Fibroblast of mammary gland (primary cell): ENCODE measurements at places on chromosomes 6 and 20.

DNA sequence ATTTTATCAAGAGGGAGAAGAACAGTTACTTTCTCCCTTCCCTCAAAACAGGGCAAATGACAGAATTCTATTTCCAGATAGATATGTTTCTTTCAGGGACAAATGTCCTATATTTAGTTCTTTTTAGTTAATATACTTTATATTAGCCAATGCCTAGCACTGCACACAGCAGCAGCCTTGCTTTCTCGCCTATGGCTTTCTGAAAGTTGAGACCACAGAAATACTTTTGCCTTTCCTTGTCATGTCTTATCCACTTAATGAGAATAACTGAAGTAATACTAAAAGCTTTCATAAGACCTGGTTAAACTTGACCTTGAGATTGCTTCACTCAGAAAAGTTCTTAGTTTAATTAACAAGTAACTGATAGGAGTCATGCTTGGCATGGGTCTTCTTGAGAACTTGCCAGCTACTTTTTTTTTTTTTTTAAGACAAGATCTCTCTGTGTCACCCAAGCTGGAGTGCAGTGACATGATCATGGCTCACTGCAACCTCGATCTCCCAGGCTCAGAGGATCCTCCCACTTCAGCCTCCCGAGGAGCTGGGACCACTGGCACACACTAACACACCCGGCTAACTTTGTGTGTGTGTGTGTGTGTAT is 159.3 kb downstream of the CDKAL1 start:
- DNase-seq: peak; percentile 72

DNA sequence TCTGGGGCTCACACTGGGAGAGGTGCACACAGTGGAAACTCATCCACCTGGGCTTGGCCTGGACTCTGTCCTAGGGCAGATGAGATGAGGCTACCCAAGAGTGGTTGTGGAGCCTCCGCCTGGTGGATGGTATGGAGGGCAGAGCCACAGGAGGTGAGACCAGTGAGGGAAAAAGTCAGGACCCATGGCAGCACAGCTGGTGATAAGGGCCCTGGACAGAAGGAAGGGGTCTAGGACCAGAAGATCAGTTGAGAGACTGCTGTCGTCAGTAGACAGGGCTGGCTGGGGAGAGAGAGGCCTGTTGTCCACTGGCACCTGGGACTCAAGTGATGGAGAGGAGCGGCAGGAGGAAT is 29.8 kb downstream of the PLCG1 start:
- DNase-seq: no peak

- DNase-seq: no peak
Measured at GRCh38 chr6:146426516-146426915, 117.1 kb upstream of the RAB32 start.

DNA sequence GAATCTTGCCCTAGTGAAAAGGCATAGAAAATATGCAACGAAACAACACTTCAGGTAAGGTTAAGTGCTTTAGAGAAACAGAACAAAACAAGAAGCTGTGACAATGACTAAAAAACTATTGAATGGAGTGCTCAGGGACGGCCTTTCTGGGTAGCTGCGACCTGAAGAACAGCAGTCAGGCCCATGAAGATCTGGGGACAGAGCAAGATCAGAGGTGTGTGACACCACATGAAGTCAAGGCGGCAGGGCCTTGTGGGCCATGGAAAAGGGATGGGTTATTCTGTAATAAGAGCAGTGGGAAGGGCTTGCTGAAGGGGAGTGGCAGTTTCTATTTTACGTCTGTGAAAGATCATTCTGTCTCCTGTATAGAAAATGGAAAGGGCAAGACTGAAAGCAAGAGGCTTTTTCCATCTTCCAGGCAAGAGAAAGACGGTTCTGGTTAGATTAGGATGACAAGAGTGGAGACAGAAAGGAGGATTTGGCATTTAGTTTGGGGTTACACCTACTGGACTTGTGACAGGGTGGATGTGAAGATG is 5.1 kb downstream of the UBE2V1 start:
- no peak for DNase-seq

GRCh38 chr20:53672484-53673129 is 79.0 kb upstream of the ZNF217 start:
- peak; percentile 73 for DNase-seq

GRCh38 chr6:163457637-163458561 is 43.4 kb downstream of the QKI start:
- peak; percentile 96 for DNase-seq

- DNase-seq: peak; percentile 33
Measured at GRCh38 chr6:126118936-126119335, 132.6 kb downstream of the TRMT11 start.

DNA sequence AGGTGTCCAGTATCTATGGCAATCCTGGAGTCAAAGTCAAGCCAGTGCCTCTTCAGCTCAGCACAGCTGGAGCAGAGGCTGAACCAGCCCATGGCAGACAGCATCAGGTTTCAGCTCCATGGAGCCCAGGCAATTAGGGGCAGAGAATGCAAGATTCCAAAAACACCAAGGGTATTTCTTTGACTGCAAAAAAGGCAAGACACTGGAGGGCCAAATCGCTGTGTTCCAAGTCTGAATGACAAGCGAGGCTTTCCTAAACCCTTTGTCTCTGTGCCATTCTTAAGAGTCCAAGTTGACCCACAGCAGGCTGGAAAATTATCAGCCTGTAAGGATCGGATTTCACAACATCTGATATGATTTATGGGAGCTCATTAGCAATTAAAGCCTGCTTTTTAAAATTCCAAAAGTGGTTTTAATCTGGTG is 49.7 kb upstream of the TGM3 start:
- DNase-seq: no peak

GRCh38 chr6:69138148-69138547 is 503.1 kb downstream of the ADGRB3 start:
- DNase-seq: no peak

DNA sequence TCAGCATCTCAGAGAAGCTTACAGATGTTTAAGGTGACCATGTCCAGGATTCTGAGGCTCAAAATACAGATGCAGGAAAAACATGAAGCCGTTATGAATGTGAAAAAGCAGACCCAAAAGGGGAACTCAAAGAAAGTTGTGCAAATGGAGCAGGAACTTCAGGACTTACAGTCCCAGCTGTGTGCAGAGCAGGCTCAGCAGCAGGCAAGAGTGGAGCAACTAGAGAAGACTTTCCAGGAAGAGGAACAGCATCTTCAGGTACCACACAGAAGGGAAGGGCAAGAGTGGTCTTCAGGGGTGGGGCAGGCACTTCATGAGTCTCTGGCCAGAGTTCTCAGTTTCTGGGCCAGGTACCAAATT is 15.2 kb downstream of the RNF8 start:
- no peak for DNase-seq

DNA sequence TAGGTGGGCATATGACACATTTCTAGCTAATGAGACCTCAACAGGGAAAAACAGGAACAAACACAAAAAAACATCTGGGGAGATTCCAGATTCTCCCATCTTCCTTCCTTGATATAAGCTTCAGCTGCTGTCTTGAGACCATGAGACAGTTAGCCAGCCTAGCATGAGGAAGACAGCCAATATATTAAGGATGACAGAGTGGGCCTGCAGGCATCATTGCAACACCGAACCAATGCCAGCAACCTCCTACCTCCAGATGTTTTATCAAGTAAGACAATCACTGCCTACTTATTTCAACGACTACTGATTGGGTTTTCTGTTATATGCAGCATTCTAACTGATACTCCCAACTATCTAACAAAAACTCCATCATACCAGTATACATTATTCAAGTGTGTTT is 119.0 kb downstream of the ISM1 start:
- DNase-seq: peak; percentile 35

- no peak for DNase-seq
Measured at GRCh38 chr6:168201383-168201782, 118.2 kb downstream of the DACT2 start.

- DNase-seq: no peak
Measured at GRCh38 chr6:100271625-100272024, 193.1 kb downstream of the SIM1 start.

DNA sequence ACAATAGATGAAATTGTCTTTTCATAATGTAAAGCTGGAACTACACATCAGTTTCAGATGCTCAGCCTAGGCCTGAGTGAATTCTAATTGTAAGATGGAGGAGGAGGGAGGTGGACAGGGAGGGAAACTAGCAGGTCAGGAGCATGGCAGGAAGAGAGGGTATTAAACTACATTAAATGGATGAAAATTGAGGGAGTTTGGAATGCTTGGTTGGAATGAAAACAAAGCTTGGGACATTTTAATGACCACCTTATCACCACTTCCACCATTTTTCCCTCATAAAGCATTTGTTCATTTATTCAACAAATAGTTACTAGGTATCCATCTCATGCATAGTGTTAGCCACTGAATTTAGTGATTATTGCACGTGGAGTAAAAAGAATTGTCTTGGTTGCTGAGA is 65.0 kb downstream of the KIZ start:
- DNase-seq: no peak

DNA sequence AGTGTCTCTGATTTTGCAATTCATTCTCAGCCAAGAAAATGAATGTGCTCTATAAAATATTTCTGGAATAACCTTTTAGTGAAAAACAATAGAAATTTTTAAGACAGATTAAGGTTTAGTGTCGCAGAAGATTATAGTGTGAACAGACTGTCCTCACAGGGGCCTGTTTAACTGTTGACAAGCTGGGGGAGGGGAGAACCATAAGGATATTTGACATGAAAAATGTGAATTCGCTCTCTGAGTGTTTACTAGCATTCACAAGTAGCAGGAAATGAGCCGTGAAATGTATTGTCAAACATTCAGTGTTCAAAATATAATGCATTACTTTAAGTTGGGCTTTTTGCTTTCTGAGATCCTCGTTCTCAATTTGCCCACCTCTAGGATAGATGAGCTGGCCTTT is 134.8 kb upstream of the TSHZ2 start:
- DNase-seq: no peak

- no peak for DNase-seq
Measured at GRCh38 chr20:43345676-43346075, 112.0 kb upstream of the SRSF6 start.

GRCh38 chr6:87965806-87966205 is 81.8 kb upstream of the SPACA1 start:
- DNase-seq: no peak

DNA sequence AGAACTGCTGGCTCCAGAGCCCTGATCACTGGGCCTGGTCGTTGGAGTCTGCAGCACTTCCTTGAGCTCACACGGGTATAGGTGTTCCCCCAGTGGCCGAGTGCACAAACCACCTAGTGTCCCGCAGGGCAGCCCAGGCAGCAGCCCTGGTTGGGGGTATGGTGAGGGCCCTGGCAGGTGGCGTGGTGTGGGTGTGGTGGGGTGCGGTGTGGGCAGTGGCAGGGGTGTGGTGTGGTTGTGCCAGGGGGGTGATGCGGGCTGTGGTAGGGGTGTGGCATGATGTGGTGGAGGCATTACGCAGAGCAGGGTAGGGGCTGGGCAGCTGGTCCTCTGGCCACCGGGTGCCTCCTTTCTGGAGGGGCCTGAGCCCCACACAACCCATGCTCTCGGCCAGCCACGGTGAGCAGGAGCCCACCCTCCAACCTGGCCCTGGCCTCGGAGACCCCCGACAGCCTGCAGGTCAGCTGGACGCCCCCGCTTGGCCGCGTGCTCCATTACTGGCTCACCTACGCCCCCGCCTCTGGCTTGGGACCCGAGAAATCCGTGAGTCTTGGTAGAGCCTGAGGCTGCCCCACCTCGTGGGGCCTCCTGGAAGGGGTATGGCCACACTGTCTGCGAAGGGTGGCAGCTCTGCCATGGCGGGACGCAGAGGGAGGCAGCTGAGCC is 20.5 kb downstream of the COL20A1 start:
- DNase-seq: no peak

DNA sequence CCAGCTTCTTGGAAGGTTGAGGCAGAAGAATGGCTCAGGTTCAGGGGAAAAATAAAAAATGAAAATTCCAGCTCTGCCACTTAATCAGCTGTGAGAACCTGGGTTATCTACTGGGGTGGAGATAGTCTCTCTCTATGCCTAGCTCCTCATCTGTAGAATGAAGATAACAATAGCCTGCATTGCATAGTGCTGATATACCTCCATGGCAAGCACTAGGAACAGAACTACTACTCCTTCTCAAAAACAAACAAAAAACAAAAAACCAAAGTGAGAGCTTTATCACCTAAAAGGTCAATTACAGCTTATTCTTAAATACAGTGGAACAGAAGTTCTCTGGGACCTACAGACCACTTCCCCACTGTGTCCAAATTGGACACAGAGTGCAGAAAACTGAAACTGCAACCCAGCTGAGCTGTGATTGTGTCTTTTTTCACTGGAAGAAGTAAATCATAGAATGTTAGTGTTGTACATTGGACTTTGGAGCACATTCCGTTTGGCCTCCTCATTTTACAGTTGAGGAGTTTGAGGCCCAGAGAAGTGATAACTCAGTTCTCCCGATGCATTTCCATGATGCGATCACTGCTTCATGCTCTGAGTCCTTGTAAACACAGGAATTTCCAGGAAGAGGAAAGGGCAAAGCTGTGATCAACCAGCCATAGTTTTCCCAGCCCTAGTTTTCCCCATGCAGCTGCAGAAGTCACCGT is 23.3 kb downstream of the MTFR2 start:
- DNase-seq: no peak

DNA sequence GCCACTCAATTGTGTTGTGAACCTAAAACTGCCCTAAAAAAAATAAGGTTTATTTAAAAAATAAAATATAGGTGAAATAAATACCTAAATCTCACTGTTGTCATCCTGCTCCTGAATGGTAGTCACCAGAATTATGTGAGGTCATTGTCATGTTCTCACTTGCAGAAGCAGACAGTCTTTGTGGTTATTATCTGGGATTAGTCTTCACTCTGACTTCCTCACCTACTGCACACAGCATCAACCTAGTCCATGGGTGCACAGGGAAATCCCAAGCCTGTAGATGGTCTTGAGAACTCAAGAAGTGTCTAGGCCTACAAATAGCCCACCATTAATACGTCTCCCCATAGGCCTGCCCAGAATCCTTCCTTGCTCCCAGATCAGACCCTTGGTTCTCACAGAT is 97.0 kb downstream of the FOXF2 start:
- no peak for DNase-seq

DNA sequence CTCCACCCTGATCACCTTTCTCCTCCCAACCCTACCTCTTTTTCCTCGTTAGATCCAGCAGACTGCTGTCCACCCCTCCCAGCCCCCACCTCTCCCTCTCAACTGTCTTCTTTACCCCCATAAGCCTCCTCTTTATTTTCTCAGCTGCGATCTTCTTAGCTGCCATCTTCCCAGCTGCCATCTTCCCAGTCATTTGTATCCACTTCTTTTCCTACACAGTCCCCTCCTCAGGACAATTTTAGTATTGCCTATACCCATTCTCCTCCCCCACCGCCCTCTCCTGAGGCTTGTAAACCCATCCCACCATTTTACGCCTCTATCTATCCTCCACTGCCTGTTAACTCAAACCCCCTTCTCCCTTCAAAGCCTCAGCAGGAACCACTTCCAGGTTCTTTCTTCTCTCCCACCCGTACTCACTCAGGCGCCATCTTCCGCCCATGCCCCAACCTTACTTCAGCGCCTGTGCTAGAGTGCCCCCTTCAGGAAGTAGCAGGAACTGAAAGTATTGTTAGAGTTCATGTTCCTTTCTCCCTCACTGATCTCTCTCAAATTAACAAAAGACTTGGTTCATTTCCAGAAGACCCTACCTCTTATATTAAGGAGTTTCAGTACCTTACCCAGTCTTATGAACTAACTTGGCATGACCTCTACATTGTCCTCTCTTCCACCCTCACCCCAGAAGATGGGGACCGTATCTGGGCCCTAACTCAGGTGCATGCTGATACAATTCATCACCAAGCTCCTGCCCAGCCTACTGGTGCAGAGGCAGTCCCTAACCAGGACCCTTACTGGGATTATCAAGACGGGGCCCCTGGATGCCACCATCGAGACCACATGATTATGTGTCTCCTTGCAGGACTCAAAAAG is 236.0 kb downstream of the ADGRG6 start:
- DNase-seq: peak; percentile 42

GRCh38 chr6:27791182-27791943 is 120.8 kb downstream of the OR2B2 start:
- DNase-seq: peak; percentile 88

GRCh38 chr6:33193619-33194018 is 1.4 kb upstream of the COL11A2 start:
- DNase-seq: no peak
